Right ventricle myocardium superior (tissue), 1 donor: ENCODE measurements at places on chromosomes 5 and 9.

GRCh38 chr9:81879501-81879916 is 48.7 kb upstream of the SPATA31D4 start:
- DNase-seq, result no peak

- no peak for DNase-seq
Measured at GRCh38 chr9:107693625-107694326, 204.2 kb upstream of the KLF4 start.

GRCh38 chr9:126615245-126615790 is 1.6 kb downstream of the LMX1B start:
- DNase-seq, result no peak

DNA sequence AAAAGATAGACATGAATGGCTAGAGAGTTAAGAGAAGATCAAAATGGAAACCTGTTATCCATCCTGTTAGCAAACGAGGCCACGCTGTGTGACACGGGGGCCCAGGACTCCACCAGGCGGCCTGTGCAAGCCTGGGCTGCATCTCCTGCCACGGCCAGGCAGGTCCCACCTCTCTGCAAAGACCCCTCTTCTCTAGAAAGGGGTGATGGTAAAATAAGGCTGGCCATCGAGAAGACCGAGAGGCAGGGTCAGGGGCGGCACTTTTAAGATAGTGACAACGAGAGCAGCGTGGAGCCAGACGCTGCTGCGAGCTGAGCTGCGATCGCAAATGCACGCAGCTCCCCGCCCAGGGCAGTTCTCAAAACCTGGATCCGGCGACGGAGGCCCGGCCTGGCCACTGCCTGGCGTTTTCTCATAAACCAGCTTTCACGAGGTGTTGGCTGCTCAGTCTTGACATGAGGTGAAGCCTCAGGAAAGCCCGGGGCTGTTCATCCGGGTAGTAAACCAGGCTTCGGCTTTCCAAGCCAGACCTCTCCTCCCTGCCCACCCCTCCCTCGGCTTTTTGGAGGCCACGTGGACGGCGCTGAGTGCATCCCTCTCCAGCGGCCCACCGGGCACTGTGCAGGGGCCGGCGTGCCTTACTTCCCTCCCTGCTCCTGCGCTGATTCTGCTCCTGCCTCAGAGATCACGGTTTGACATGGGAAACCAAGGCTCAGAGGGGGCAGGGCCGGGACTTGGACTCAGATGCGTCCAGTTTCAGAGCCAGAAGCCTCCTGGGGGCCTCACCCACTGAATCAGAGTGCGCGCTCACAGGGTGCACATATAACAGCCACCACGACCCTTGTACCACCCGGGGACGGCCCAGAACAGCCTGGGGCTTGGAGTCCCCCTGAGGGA is 151.6 kb upstream of the PHYKPL start:
- DNase-seq, result no peak

DNA sequence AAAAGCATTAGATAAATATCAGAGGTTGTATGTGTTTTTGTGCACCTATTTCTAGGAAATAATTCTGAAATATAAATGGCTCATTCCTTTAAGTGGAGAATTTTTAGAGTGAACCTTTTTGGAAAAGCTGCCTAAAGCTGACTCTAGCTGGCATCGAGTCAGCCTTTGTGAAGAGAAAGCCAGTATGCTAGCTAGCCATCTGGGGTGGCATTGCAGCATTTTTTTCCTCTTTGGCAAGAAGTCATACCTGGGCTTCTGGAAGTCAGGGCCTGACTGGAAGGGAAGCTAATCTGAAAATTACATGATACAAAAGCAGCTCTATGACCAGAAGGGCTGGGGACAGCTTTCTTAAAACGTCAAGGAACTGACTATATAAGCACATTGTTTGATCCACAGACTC is 19.7 kb downstream of the ANP32B start:
- DNase-seq, result no peak

DNA sequence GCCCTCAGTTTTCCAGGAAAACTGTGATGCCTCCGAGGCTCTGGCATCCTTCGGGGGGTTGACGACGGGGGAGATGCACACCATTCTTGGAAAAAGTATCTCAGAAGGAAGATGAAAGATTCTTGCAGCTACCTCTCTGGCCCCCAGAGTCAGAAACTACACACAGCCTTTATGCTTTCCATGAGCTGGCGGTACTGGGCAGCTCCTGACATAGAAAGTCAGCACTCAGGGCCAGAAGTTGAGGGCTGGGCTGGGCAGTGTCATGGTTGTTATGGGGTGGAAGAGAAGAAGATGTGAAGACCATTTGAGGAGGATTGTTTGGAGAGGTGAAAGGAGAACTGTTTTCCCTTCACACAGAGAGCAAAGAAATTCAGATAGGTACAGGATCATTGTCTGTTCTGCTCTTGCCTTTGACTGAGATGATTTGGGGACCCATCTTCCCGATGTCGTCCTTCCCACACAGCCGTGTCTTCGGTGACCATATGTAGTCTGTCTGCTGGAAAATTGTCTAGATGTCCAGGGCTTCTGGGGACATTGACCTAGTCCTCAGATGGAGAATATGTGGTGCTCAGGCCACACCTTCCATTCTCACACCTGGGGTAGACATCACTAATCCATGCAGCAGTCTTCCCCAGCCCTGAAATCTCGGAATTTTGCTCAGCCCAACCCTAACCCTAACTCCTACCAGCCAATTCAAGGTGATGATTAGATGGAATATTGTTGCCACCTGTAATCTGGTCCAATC is 237.1 kb downstream of the CACNA1B start:
- no peak for DNase-seq
